ENCODE measurements at places on chromosomes 1 and 21. TPM values are rescaled to one million over a fixed set of nuclear protein-coding genes. Genes with fewer than 3 reads are reported as not detected.

The CR1 gene
- under 0.01 TPM for total RNA-seq

The CAMSAP2 gene
- 31.1 TPM for total RNA-seq

The CTTNBP2NL gene
- 12.6 TPM for total RNA-seq

The FCGR3B gene
- not detected for total RNA-seq

The CELA2B gene
- total RNA-seq: not detected

The HNRNPCL4 gene
- total RNA-seq: not detected

The SLC35F3 gene
- not detected for total RNA-seq

The WNT9A gene
- total RNA-seq: 3.5 TPM

The PPFIA4 gene
- 20.0 TPM for total RNA-seq

The OR14K1 gene
- total RNA-seq: not detected

The FAM163A gene
- total RNA-seq: not detected

The S100A7A gene
- total RNA-seq: not detected

The ERICH3 gene
- not detected for total RNA-seq

The SFN gene
- total RNA-seq: 1.6 TPM

The FNDC5 gene
- total RNA-seq: 0.87 TPM

The IL23R gene
- not detected for total RNA-seq

The SAMSN1 gene
- 0.15 TPM for total RNA-seq

The IL19 gene
- not detected for total RNA-seq

The KCNJ9 gene
- not detected for total RNA-seq

The SYNC gene
- 136 TPM for total RNA-seq

The ZYG11A gene
- 3.5 TPM for total RNA-seq

The ST6GALNAC5 gene
- total RNA-seq: 0.44 TPM

The ORC1 gene
- total RNA-seq: 0.66 TPM

The ALX3 gene
- total RNA-seq: not detected

The CSMD2 gene
- total RNA-seq: 5.0 TPM

The IGSF9 gene
- not detected for total RNA-seq

The NFASC gene
- 19.1 TPM for total RNA-seq

The LCE6A gene
- not detected for total RNA-seq

The OR6N1 gene
- total RNA-seq: not detected

The ANGPTL3 gene
- not detected for total RNA-seq

The SPATA17 gene
- total RNA-seq: 0.50 TPM

The LCE2B gene
- not detected for total RNA-seq

The KRTAP6-2 gene
- not detected for total RNA-seq

The IFI44L gene
- 7.6 TPM for total RNA-seq

All from smooth muscle cell of trachea (primary cell).